Kasumi-1 (cell line): ENCODE measurements at places on chromosomes 5 and 9.

GRCh38 chr9:113261917-113262671 lies 13.3 kb downstream of the CDC26 start:
- no peak for DNase-seq

- DNase-seq, result peak; percentile 78
These were observed 66.4 kb downstream of the MACROH2A1 start for GRCh38 chr5:135332519-135333150.

- DNase-seq, result no peak
These were observed 61.5 kb downstream of the UBE2QL1 start for GRCh38 chr5:6510132-6510531.

- DNase-seq, result no peak
These were observed 404.1 kb downstream of the DMRT2 start for GRCh38 chr9:1454211-1454610.

GRCh38 chr5:181151146-181151545 lies 3.8 kb downstream of the OR2V2 start:
- no peak for DNase-seq

GRCh38 chr5:39205550-39205949 lies 13.8 kb downstream of the FYB1 start:
- DNase-seq, result no peak

DNA sequence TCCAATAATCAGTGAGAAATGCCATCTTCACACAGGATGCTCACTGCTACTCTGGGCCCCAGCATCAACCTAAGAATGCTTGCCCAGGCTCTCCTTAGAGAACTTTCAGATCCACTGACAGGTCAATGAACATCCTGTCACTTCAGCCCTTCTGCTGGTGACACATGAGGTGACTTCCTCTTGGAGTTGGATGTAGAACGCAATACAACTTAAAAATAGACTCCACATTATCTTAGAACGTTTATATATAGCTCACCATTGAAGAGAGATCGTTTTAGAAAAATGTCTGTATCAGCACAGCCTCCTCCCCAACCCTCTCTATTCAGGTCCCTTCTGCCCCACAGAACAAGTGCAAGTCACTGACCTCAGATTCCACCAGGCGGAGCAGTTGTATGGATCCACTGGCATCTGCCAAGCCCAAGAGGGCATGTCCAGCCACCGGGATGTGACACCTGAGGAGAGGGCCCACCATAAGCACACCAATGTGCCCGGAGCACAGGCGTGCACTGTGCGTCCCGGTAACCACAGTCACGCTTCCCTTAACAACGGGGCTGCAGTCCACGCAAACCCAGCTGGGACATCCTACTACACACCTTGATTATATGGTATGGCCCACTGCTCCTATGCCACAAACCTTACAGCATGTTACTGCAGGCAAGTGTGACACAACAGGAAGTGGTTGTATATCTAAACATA lies 2.9 kb downstream of the DPH7 start:
- DNase-seq, result no peak

- DNase-seq, result peak; percentile 86
These were observed 25.4 kb downstream of the DAB2 start for GRCh38 chr5:39399135-39400036.

DNA sequence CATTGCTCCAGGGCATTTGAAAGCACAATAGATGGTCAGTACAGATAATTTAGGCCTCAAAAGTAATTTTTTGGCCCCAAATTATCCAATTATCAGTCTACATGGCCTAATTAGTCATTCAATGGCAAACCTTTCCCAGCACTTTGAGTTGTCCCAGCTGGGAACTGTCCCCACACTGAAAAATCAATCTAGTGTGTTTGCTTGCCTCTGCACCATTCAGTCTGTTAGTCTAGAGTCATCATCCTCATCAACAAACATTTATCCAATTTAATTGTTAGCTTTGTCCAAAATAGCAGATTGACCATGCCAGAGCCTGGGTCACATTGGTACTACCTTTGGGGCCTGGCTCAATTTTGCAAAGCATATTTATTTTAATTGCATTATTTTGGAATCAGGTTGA lies 13.9 kb downstream of the NR4A3 start:
- DNase-seq, result no peak

- DNase-seq, result no peak
These were observed 502.1 kb upstream of the PAPPA start for GRCh38 chr9:115651461-115651860.
